Kidney (tissue), 22 donors: ENCODE measurements at places on chromosomes 6 and 20. TPM values are rescaled to one million over a fixed set of nuclear protein-coding genes. Genes with fewer than 3 reads are reported as not detected.

DNA sequence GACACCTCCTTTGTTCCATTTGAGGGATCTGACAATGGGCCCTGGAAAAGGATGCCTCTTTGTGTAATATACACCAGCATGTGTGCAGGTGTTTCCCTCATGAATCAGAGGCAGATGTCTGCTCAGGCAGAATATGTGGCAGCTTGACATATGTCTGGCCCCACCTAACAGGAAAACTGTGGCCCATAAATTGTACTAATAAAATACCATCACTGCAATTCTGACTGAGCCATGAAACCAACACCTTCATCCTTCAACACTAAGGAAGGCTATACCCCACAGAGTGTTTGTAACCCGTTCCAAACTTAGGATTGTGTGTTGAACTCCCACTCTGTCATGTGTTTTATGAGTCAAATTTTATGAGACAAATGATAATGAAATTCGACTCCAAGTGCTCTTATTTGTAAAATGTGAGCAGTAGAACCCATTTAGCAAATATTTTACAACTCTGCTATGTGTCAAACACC is 22.7 kb downstream of the LAMA4 start:
- DNase-seq = peak; percentile 93

DNA sequence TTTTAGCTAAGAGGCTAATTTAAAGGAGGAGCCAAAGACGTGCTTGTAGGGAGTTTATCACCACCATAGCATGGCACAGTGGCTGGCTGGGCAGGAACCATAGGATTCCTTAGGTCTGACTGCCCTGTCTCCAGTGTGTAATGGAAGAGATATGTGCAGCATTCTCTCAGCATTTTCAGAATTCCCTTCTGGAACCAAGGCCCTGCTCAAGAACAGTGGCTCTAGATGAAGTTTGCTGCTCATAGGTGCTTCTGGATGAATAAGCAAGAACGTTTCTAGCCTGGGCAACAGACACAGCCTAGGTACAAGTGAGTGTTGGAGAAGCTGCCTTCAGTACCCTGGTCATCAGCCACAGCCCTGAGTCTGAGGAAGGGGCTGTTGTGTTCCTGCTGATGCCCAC is 69.1 kb downstream of the LCA5 start:
- no peak for DNase-seq

DNA sequence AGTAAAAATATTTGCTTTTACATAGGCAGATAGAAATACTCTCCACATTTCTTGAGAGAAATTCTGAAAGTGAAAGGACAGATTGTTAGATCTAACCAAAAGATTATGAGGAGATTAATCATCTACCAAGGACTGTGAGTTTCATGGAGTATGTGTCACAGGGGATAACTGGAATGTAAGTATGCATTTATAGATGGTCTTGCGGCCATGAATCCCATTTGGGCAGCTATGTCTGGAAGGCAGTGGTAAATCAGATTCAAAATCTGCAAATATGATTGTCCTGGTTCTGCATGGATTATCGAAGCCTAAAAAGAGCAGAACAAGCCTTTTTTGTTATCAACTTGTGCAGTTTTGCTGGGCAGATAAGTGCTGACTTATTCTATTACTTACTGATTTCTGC is 293.8 kb downstream of the RFPL4B start:
- DNase-seq = no peak

The SLC22A23 gene
- 5.3 TPM for total RNA-seq
